ENCODE measurements at places on chromosomes 6 and 20.

DNA sequence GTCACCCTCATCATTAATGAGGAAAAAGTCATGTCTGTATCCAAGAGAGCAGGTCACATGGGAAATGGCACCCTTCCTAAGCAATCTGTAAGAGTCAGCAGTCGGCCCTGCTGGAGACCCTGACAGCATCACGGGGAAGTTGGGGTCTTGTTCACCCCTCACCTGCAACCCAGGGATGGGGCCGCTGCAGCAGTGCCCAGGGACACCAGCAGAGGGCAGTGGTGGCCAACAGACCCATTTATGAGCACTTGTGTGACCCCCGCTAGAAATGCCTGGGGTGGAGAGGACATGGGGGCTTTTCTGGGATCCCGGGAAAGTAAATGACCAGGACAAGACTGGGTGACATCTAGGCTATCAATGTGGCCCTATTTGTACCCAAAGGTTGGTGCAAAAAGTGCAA lies 35.9 kb downstream of the ANKRD60 start:
- peaks cover 24% of the 10 kb centered on the region for H3K27me3 ChIP-seq
- DNase-seq, result no peak
- no peak overlapping the region for H3K4me3 ChIP-seq
- no peaks in the 10 kb centered on the region for H3K4me1 ChIP-seq

DNA sequence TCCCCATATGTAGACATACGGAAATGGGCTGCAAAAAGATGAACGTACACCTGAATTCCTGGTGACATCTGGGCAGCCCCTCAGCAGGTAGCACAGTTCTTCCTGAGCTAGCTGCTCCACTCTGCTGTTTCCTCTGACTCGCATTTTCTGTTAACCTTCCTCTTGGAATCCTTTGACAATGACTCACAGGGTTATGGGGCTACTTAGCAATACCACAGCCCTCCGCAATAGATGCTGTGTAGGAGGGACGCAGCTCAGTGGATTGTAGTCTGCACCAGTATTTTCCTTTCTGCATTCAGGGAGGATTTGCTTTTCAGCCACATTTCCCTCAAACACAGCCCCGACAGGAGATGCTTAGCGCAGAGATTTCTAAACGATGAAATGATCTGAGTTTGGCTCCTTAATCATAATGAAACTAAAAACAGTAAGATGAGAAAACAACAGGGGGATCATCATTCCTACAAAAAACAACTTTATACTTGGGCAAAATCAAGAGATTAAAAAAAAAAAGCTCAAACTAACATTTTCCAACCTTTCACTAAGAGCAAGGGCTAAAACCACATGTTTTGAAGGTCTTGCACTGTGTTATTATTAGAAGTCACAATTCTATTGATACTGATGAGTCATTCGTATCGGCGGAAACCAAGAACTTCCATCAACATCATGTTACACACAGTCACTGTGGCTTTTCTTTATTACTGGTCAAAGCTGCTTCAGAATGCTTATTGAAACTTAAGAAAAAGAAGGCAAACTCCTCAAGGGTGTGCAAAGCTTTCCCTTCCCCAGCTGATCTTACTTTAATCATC lies 12.2 kb downstream of the BACH2 start:
- peak overlapping the region; percentile 97 for H3K27ac ChIP-seq
- peaks cover 90% of the 10 kb centered on the region for H3K4me1 ChIP-seq
- peaks cover 28% of the 10 kb centered on the region for H3K36me3 ChIP-seq
- peak overlapping the region; percentile 84 for H3K4me3 ChIP-seq
- H3K27me3 ChIP-seq, result no peaks in the 10 kb centered on the region

- no peak overlapping the region for H3K27ac ChIP-seq
- H3K4me3 ChIP-seq, result no peak overlapping the region
- no peak for DNase-seq
- H3K36me3 ChIP-seq, result no peaks in the 10 kb centered on the region
- H3K4me1 ChIP-seq, result no peaks in the 10 kb centered on the region
Observed at GRCh38 chr20:63751471-63752271, 12.1 kb downstream of the SLC2A4RG start.

DNA sequence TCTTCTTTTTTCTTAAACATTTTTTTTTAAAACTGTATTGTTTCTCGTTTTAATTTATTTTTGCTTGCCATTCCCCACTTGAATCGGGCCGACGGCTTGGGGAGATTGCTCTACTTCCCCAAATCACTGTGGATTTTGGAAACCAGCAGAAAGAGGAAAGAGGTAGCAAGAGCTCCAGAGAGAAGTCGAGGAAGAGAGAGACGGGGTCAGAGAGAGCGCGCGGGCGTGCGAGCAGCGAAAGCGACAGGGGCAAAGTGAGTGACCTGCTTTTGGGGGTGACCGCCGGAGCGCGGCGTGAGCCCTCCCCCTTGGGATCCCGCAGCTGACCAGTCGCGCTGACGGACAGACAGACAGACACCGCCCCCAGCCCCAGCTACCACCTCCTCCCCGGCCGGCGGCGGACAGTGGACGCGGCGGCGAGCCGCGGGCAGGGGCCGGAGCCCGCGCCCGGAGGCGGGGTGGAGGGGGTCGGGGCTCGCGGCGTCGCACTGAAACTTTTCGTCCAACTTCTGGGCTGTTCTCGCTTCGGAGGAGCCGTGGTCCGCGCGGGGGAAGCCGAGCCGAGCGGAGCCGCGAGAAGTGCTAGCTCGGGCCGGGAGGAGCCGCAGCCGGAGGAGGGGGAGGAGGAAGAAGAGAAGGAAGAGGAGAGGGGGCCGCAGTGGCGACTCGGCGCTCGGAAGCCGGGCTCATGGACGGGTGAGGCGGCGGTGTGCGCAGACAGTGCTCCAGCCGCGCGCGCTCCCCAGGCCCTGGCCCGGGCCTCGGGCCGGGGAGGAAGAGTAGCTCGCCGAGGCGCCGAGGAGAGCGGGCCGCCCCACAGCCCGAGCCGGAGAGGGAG lies 580 bp downstream of the VEGFA start:
- peaks cover 35% of the 10 kb centered on the region for H3K27me3 ChIP-seq
- peak overlapping the region; percentile 84 for H3K4me3 ChIP-seq
- no peaks in the 10 kb centered on the region for H3K36me3 ChIP-seq
- peaks cover 29% of the 10 kb centered on the region for H3K4me1 ChIP-seq
- no peak for DNase-seq

DNA sequence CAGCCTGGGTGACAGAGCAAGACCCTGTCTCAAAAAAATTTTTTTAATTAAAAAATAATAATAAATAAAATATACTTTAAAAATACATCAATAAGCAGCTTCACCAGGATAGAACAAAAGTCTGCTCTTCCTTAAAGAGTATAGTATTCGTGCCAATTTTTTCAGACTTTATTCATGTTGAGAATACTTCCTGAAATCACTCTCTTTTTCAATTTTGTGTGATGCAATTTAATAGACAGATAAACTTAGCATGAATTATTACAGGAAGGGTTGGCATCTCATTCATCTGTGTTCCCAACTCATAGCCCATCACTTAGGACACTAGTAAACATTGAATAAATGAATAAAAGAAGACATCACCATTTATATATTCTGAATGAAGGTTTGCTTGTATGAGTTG lies 52.4 kb downstream of the IPCEF1 start:
- DNase-seq, result no peak
- peaks cover 11% of the 10 kb centered on the region for H3K27me3 ChIP-seq
- peaks cover 10% of the 10 kb centered on the region for H3K4me1 ChIP-seq
- H3K27ac ChIP-seq, result no peak overlapping the region
- H3K36me3 ChIP-seq, result no peaks in the 10 kb centered on the region

GRCh38 chr6:111119571-111120329 lies 32.4 kb downstream of the SLC16A10 start:
- no peak for DNase-seq
- H3K4me1 ChIP-seq, result peaks cover 3% of the 10 kb centered on the region
- no peaks in the 10 kb centered on the region for H3K27me3 ChIP-seq
- H3K27ac ChIP-seq, result no peak overlapping the region

DNA sequence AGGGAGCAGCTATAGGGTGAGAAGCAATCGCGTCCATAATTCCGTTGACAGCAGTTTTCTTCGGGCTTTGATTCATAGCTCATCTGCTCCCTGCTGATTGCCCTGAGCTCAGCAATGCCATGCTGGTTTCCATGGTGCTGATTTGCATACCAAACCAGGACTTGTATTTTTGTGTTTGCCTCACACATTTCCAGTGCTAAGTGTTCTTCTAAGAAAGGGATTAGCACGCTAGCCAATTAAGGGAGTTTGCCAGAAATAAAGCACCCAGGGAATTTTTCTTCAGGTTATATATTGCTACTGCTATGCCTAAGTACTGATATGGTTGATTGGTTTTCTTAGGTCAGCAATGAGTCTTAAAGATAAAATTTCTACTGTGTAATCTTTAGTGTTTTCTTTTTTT lies 177.6 kb downstream of the PLCB1 start:
- DNase-seq, result no peak
- no peaks in the 10 kb centered on the region for H3K27me3 ChIP-seq
- H3K27ac ChIP-seq, result no peak overlapping the region
- peaks cover 15% of the 10 kb centered on the region for H3K4me1 ChIP-seq
- H3K36me3 ChIP-seq, result no peaks in the 10 kb centered on the region

GRCh38 chr6:39302669-39303424 lies 11.4 kb downstream of the KCNK17 start:
- no peaks in the 10 kb centered on the region for H3K4me1 ChIP-seq
- DNase-seq, result peak; percentile 74
- no peak overlapping the region for H3K27ac ChIP-seq

GRCh38 chr6:161736781-161737292 lies 463.0 kb upstream of the AGPAT4 start:
- H3K4me3 ChIP-seq, result no peak overlapping the region
- DNase-seq, result no peak
- no peaks in the 10 kb centered on the region for H3K4me1 ChIP-seq
- H3K27me3 ChIP-seq, result no peaks in the 10 kb centered on the region
- no peaks in the 10 kb centered on the region for H3K36me3 ChIP-seq

GRCh38 chr20:64256282-64256935 lies 861 bp downstream of the PCMTD2 start:
- no peak for DNase-seq
- H3K4me3 ChIP-seq, result peak overlapping the region; percentile 94
- H3K27ac ChIP-seq, result peak overlapping the region; percentile 98
- H3K4me1 ChIP-seq, result peaks cover 70% of the 10 kb centered on the region
- peaks cover 17% of the 10 kb centered on the region for H3K36me3 ChIP-seq

GRCh38 chr20:64093013-64093503 lies 8.9 kb upstream of the LKAAEAR1 start:
- no peak overlapping the region for H3K4me3 ChIP-seq
- no peaks in the 10 kb centered on the region for H3K27me3 ChIP-seq
- H3K4me1 ChIP-seq, result peaks cover 16% of the 10 kb centered on the region
- peaks cover 7% of the 10 kb centered on the region for H3K36me3 ChIP-seq
- no peak for DNase-seq
- H3K27ac ChIP-seq, result no peak overlapping the region

DNA sequence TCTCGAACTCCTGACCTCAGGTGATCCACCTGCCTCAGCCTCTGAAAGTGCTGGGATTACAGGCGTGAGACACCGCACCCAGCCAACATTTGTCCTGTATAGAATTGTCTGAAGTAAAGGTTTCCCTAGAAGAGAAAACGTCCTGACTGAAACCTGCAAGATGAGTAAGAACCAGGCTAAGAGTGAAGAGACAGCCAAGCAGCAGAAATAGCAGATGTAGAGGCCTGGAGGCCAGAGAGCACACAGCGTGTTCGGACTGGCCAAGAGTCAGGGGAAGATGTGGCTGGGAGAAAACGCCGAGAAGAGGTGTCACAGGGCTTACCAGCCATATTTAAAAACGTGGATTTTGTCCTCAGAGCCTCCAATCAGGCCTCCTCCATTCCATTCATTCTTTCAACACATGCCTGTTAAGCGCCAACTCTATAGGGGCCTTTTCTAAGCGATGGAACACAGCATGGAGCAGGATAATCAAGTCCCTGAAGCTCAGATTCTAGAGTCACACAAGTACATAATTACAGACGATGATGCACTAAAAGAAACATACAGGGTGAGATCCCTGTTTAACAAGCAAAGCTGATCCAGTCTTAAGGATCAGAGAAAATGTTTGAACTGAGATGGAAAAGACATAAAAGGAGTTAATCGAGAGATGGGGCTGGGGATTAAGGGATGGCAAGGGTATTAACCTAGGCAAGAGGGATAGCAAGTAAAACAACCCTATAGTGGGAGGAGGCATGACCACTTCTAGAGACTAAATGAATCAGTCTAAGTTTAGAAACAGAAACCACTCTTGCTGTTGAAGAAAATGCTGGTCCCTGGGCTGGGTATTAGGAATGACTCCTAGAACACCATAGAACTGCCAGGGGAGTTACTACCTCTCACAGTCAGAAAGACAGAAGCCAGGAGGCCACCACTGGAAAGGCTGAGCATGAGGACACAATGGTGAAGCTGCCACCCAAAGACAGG lies 4.8 kb downstream of the ZCCHC3 start:
- DNase-seq, result no peak
- H3K4me1 ChIP-seq, result peaks cover 48% of the 10 kb centered on the region
- H3K36me3 ChIP-seq, result peaks cover 46% of the 10 kb centered on the region
- no peaks in the 10 kb centered on the region for H3K27me3 ChIP-seq

DNA sequence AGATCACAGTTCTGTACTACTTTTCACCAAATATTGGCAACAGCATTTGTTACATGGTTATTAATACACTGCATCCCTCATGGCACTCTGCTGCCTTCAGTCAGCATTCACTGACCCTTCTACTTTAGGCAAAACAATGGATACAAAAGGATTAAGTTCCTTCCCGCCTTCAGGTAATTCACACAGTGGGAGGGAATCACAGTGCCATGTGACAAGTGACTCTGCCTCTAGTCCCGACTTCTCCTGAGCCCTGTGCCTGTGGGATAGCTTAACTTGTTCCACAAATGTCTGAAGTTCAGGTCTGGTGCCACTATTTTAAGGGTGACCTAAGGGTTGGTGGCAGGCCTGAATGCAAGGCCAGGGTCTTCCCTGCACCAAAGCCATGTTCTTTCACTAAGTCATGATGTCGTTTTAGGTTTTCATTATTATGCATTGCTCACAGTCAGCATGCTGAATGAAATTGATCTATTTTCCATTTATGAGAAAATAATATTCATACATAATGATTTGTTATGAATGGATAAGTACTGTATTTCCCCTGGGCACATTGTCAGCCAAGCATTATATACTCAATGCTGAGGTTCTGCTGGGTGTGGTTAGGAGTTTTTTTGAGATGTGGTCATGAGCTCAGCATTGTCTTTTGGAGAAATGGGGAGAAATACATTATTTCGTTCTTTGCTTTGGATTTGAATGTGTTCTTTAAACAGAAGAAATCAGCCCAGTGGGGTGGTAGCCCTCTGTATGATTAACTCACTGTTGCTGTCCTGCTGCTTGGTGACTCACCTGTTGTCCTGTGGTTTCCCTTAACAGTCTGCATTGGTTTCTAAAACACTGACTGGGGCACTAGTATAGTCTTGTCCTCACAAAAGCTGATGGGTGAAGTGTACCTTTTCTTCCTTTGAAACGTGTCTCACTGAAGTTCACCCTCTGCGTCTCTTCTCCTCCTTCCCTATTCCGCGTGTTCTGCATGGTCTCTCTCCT lies 66.4 kb downstream of the AFDN start:
- no peaks in the 10 kb centered on the region for H3K36me3 ChIP-seq
- H3K27ac ChIP-seq, result no peak overlapping the region
- no peaks in the 10 kb centered on the region for H3K4me1 ChIP-seq
- no peak overlapping the region for H3K4me3 ChIP-seq

- H3K27me3 ChIP-seq, result no peaks in the 10 kb centered on the region
- DNase-seq, result no peak
Observed at GRCh38 chr20:55253781-55254180, 751.5 kb downstream of the CBLN4 start.

Measured in stimulated activated naive B cell treated with anti-CD40 and anti-IgM and Interleukin-4, amounts not matched to agents 10 μg/mL and 1 μg/mL and 100 μg/mL, for 72 hours (primary cell).